ENCODE measurements at places on chromosomes 2 and 18.

DNA sequence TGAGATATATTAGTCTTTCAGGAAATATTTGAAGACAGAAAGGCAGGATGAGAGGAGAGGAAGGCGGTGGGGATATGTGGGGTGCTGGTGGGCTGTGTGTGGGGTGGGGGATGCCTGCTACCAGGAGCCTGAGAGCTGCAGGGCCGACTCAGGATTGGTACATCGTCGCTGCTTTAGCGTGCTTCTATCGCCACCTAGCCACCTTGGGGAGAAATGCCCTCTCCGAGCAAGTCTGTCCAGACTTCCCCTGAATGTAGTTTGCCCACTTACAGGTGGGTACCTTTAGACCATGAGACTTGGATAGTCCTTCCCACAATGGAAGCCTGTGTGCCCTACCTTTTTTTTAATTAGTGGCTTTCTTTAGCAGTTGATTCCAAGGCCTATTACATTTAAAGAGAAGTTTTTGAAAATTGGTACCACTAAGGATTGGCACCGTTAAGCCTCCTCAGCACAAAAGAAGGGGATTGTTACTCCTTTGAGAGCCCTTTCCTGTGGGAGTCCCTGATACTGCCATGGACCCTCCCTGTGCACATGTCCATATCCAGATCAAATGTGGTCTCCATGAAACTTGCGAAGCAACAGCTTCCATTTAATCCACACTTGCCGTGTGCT is 114.1 kb upstream of the NDUFV2 start:
- peak; percentile 12 for DNase-seq

- peak; percentile 55 for DNase-seq
Measured at GRCh38 chr2:112623913-112624777, 21.6 kb upstream of the SLC20A1 start.

GRCh38 chr2:144011098-144011497 is 508.8 kb downstream of the ZEB2 start:
- no peak for DNase-seq

GRCh38 chr2:95351598-95351915 is 51.0 kb upstream of the FAHD2A start:
- DNase-seq, result no peak

- DNase-seq, result no peak
Measured at GRCh38 chr2:200845669-200846325, 18.7 kb downstream of the CLK1 start.

DNA sequence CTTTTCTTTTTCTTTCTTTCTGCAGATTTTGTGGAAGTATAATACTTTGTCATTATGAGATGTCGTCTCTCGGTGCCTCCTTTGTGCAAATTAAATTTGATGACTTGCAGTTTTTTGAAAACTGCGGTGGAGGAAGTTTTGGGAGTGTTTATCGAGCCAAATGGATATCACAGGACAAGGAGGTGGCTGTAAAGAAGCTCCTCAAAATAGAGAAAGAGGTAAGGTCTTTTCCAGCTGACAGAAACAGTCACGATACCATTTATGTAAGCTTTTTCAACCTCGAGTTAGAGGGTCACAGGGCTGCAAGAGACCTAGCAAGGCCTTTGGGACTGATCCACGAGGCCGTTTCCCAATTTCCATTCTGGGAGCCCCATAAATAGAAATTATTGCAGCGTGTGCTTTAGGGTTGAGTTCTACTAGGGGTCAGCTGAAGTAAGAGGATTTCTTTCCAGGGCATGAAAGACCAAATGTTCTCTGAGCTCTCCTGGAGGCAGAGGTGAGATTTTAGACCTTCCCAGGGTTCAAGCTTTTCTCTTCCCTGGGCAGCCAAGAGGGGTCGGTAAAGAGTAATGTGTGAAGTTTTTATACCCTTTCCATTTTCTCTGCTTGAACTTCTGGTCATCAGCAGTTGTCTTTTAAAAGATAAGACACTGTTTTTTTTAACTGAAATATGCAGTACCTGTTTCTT is 15.5 kb downstream of the MAP3K20 start:
- DNase-seq, result no peak

- DNase-seq, result no peak
Measured at GRCh38 chr2:235024191-235024860, 72.5 kb downstream of the SH3BP4 start.
